ENCODE measurements at places on chromosomes 1 and 21.

DNA sequence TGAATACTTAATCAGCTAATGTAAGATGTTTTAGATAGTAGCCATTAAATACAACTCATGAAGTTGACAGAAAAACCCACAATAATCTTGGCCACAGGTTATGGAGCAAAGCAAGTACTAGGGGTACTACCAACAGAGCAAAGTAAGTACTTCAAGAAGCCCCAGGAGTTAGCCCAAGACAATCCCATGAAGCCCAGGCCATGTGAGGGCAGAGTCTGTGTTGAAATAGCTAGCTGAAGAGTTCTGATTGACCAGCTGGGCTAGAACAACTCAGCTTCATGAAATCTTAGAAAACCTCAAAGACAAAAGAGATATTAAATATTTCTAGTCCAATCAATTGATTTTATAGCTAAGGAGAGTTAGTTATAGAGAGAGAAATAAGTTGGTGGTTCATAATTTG lies 212.9 kb upstream of the HOOK1 start:
- no peak for DNase-seq

- no peak for DNase-seq
Observed at GRCh38 chr21:39137248-39138178, 45.7 kb downstream of the PSMG1 start.

DNA sequence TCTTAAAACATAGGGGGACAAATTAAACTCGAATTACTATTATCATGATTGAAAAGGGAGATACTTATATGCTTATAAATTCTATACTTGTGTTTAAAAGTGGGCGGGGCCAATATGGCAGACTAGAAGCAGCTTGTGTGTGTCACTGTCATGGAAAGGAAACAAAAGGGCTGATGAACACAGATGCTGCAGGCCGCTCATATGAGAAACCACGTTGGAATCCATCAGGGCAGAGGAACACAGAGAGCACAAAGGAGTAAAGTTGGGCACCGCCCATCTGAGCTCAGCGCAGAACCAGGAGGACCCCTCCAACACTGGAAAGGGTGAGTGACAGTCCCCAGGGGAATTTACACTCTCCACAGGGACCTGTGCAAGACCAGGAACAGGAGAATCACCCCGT lies 107.0 kb downstream of the SLC5A9 start:
- no peak for DNase-seq

- DNase-seq, result no peak
Observed at GRCh38 chr1:94283462-94283861, 46.1 kb upstream of the ARHGAP29 start.

DNA sequence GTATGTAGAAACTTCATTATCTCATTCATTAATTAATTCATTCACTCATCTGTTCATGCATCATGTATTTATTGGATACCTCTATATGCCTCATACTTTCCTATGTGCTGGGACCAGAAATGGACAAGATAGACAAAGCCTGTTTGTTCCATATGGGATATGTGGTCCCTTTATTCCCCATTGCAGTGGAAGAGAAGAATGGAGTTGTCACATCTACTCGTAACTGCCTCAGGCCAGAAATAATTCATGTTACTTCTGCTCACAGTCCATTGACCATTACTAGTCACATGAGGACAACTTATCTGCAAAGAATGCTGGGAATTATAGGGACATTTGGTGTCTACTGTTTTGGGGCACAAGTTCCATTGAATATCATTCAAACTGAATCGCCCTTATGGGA lies 327.8 kb downstream of the MATN1 start:
- DNase-seq, result no peak

GRCh38 chr1:912740-913301 lies 10.9 kb upstream of the SAMD11 start:
- DNase-seq, result no peak

DNA sequence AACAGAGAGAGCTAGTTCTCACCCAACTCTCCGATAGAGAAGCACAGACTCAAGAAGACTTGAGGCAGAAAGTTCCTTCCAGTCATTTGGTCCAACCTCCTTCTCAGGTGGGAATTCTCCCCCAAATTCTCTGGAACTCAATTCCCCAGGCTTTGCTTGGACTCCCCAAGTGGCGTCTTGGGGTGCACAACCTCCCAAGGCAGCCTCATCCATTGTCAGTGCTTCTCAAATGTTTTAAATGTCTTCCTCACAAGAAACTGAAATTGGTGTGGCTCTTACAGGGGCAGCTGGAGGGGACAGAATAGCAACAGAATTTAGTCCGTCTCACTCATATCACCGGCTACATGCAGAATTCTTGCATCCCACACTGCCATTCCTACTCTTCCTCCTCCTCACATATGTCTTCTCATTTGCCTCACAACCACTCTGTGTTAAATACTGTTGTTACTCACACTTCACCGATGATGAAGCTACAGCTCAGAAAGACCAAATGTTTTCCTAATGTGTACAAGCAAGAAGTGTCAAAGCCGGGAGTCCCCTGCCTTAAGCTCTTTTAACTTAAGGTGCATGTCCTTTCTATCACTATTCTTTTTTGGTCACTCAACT lies 33.4 kb upstream of the CD84 start:
- no peak for DNase-seq

DNA sequence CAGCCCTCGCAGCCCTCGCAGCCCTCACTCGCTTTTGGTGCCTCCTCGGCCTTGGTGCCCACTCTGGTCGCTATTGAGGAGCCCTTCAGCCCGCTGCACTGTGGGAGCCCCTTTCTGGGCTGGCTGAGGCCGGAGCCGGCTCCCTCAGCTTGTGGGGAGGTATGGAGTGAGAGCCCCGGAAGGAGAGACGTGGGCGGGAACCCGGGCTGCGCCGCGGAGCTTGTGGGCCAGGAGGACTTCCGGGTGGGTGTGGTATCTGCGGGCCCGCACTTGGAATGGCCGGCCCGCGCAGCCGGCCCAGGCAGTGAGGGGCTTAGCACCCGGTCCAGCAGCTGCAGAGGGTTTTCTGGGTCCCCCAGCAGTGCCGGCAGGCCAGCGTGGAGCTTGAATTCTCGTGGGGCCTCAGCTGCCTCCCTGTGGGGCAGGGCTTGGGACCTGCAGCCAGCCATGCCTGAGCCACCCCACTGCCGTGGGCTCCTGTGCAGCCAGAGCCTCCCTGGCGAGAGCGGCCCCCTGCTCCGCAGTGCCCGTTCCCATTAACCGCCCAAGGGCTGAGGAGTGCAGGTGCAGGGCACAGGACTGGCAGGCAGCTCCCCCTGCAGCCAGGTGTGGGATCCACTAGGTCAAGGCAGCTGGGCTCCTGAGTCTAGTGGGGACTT lies 9.9 kb upstream of the CFHR2 start:
- DNase-seq, result no peak

- no peak for DNase-seq
Observed at GRCh38 chr1:165409657-165410358, 35.1 kb downstream of the RXRG start.

GRCh38 chr1:185045814-185046492 lies 595 bp downstream of the RNF2 start:
- DNase-seq, result no peak

GRCh38 chr1:239819096-239819495 lies 272.6 kb upstream of the FMN2 start:
- no peak for DNase-seq

DNA sequence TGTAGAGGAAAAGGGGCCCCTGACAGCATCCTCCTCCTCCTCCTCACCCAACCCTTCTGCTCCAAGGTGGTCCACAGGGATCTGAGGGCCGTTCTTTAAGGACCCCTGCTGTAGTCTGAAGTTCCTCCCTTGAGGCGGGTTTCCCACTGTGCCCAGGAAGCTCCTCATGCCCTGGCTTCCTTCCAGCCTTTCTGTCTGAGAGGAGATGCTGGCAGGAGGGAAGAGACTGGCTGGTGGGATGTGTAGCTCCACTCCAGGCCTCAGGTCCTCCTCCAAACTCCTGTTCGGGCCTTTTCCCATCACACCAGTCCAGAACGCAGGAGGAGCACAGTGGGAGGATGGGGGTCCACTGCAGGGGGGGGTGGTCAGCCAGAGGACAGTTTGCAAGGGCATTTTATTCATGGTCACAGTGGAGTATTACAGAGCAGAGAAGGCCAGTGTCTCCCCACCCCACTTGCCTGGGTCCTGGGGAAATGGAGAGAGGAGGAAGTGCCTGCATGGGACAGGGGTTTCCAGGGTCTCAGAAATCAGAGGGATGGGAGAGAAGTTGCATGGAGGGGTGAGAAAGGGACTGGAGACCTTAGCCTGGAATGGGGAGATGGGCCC lies 7.8 kb downstream of the ETV3L start:
- no peak for DNase-seq

DNA sequence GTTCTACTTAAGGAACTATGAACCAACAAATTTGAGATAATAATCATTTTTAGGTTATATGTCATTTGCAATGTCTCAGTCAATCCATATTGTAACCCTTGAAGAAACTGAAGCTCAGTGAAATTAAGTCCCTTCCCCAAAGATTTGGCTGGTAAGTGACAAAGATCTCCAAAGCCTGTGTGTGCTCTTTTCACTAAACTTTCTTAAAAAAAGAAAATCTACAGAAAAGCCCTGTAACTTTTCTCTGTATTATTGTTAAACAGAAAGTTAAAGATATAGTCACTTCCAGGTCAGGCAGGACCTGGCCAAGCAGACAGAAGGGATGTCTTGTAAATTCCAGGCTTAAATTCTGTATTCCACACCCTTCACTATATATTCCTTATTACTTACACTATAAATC lies 1.5 kb downstream of the LIX1L start:
- no peak for DNase-seq

- no peak for DNase-seq
Observed at GRCh38 chr1:4075436-4076225, 175.6 kb upstream of the C1orf174 start.

DNA sequence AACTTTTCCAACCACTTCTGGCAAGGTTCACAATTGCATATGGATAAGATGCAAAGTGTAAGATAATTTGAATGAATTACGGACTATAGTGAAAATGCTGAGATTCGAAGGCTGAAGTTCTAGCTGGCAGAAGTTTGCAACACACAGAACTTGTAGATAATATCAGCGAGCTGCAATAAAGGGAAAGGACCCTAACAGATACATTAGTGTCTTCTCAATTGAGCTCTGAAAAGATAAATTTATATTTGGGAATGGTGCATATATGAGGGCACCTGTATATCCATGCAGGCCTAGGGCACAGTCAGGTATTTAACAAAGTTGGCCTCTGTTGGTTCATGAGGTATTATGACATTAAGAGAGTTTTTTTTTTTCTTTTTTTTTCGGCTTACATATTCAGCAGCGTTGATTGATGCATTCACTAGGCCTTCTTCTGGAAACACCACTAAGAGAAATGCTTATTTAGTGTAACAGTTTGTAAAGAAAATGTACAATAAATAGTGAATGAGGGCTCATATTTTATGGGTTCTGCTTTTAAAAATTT lies 2.2 kb downstream of the NFIA start:
- no peak for DNase-seq

- DNase-seq, result no peak
Observed at GRCh38 chr1:12031039-12031980, 12.0 kb downstream of the MIIP start.

- DNase-seq, result no peak
Observed at GRCh38 chr1:77156214-77156613, 63.0 kb downstream of the PIGK start.

- no peak for DNase-seq
Observed at GRCh38 chr21:33266789-33267135, 595 bp downstream of the IL10RB start.

GRCh38 chr1:62198781-62199125 lies 4.1 kb downstream of the L1TD1 start:
- no peak for DNase-seq

GRCh38 chr1:110161849-110162248 lies 11.6 kb downstream of the SLC6A17 start:
- no peak for DNase-seq

GRCh38 chr1:156371553-156372264 lies 2.7 kb downstream of the RHBG start:
- DNase-seq, result no peak

GRCh38 chr1:229778794-229779193 lies 152.7 kb downstream of the URB2 start:
- no peak for DNase-seq

DNA sequence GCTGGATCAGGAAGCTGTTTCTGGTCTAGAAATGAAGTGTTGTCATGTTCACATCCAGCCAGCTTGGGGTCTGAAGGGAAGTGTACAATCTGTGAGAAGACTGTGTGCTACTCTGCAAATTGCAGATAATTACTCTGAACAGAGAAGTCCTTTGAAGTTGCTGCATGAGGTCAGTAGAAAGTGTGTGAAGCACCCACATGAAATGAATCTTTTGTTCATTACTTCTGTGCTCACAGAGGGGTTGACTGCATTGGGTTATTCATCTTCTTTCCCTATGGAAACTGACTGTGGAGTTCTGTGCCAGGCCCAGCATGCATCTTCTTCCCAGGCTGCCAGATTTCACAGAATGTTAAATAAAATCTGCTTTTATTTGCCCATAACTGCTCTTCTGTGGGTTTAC lies 47.1 kb downstream of the CTH start:
- DNase-seq, result no peak

Data from stimulated activated CD8-positive, alpha-beta memory T cell treated with anti-CD3 and anti-CD28 coated beads, Interleukin-4, amount 100 ng/mL, for 1 hour (primary cell).